Immature natural killer cell (primary cell): ENCODE measurements at places on chromosomes 12 and 14.

- H3K4me3 ChIP-seq: no peak overlapping the region
- no peak for DNase-seq
- H3K27me3 ChIP-seq: no peaks in the 10 kb centered on the region
- H3K27ac ChIP-seq: no peak overlapping the region
- H3K4me1 ChIP-seq: peaks cover 24% of the 10 kb centered on the region
Measured at GRCh38 chr12:50533203-50533584, 28.4 kb downstream of the DIP2B start.

DNA sequence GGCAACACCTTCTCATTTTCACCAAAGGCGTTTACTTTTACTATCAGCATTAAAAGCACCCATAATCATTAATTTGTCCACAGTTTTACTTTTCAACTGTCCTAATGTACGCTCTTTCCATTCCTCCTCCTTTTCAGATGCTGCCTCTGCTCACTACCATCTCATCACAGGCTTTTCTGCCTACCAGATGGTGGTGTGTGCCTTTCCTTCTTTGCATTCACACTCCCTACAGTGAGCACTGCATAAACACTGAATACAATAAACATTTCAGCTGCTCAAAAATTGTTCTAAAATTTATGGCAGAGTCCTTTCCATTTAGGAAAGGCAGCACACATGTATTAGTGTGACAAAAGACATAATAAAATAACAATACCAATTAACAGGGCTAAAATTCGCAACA lies 435.7 kb downstream of the GXYLT1 start:
- H3K36me3 ChIP-seq: no peaks in the 10 kb centered on the region
- H3K27me3 ChIP-seq: no peaks in the 10 kb centered on the region
- no peak for DNase-seq

DNA sequence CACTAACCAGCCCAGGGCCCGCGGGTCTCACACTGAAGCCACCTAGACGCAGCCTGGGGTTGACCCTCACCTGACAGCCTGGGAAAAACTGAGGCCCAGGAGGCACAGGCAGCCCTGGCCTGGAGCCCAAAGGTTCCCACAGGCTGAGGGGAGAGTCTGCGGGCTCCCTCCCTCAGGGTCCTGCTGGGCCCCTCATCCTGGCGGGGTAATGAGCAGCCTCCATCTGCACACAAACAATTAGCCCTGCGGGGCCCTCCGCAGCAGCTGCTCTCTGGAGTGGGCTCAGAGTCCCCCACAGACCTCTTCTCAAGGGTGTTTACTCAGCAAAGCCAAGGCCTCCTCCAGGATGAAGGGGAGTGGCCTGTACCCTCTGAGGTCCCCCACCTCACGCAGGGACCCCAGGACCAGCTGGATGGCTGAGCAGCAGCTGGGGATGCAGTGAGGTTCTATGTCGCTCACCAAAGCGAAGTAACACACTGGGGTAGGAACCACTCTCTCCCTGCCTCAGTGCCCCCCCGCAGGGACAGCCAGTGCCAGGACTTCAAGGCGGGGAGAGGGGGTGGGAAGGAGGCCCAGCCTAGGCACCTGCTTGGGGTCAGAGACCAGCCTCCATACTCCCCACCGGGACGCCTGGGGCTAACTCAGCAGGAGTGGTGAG lies 7.3 kb downstream of the AKT1 start:
- H3K4me1 ChIP-seq: peaks cover 35% of the 10 kb centered on the region
- no peak for DNase-seq
- H3K36me3 ChIP-seq: no peaks in the 10 kb centered on the region
- H3K27ac ChIP-seq: no peak overlapping the region
- peaks cover 4% of the 10 kb centered on the region for H3K27me3 ChIP-seq
- no peak overlapping the region for H3K4me3 ChIP-seq

DNA sequence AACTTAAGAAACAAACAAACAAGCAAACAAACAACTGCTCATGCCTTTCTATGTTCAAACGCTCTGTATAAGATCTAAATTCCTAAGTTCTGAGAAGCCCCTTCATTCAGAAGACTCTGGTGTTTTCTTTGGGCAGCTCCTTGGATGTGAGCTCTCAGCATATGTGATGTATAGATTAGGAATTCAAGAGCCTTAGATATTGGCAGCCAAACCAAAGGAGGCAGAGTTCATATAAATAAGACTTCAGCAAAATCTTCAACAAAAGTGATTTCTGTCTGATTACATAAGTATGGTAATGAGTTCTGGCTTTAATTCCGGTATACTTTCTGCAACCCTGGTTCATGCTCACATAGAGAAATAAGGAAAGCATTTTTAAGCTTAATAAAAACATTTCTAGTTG lies 145.6 kb downstream of the DYRK2 start:
- H3K4me3 ChIP-seq: no peak overlapping the region
- DNase-seq: no peak
- no peaks in the 10 kb centered on the region for H3K4me1 ChIP-seq
- no peaks in the 10 kb centered on the region for H3K36me3 ChIP-seq
- H3K27ac ChIP-seq: no peak overlapping the region

DNA sequence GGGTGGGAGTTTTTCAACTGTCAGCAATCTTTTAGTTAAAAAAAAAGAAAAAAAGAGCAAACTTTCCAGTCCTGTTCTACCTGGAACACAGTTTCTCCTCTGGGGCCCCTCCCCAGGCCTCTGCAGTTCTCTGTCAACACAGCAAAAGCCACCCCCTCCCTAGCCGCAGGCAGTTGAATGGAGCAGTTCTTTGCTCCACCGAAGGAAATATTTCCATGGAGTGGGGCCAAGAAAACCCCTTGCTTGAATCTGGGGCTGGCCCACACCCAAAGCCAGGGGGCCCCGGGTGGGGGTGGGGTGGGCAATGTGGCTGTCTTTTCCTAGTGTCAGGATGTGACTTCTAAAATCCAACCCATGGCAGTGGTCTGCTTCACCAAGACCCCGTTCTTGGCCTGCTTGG lies 5.0 kb upstream of the MEG3 start:
- peaks cover 14% of the 10 kb centered on the region for H3K27me3 ChIP-seq
- DNase-seq: no peak
- no peak overlapping the region for H3K27ac ChIP-seq
- no peak overlapping the region for H3K4me3 ChIP-seq
- H3K4me1 ChIP-seq: no peaks in the 10 kb centered on the region

- peak within 1 kb of the TSS; percentile 97 for H3K27ac ChIP-seq
- peak within 1 kb of the TSS; percentile 99 for H3K4me3 ChIP-seq
- peak; percentile 15 for DNase-seq
- no peaks in the 10 kb centered on the region for H3K36me3 ChIP-seq
- H3K27me3 ChIP-seq: no peaks in the 10 kb centered on the region
Measured at GRCh38 chr14:24232645-24233537, at the start of gene GMPR2. GMPR2 (plus strand) TSS chr14:24232929; CDS start chr14:24233254, 325 bp downstream.

GRCh38 chr12:28909291-28909690 lies 239.8 kb upstream of the FAR2 start:
- no peak overlapping the region for H3K27ac ChIP-seq
- no peaks in the 10 kb centered on the region for H3K4me1 ChIP-seq
- DNase-seq: no peak

DNA sequence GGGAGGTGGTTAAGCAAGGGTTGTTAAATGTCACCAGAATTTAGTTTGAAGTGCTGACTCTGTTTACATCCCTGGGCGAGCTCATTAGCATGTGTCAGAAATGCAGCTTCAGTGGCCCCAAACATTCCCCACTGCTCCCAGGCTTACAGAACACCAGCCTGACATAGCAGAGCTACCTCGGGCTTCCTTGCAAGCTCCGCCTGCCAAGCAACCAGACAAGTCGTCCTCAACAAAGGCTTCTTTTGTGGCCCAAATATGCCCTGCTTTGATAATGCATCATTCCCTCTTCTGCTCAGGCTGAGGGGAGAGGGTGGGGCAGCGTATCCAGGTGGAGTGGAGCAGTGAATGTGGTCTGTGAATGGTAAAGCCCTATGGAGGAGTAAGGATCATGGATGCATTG lies 28.0 kb downstream of the ERH start:
- peaks cover 5% of the 10 kb centered on the region for H3K36me3 ChIP-seq
- no peak for DNase-seq
- H3K27ac ChIP-seq: no peak overlapping the region
- no peaks in the 10 kb centered on the region for H3K4me1 ChIP-seq
- no peak overlapping the region for H3K4me3 ChIP-seq
- H3K27me3 ChIP-seq: no peaks in the 10 kb centered on the region

DNA sequence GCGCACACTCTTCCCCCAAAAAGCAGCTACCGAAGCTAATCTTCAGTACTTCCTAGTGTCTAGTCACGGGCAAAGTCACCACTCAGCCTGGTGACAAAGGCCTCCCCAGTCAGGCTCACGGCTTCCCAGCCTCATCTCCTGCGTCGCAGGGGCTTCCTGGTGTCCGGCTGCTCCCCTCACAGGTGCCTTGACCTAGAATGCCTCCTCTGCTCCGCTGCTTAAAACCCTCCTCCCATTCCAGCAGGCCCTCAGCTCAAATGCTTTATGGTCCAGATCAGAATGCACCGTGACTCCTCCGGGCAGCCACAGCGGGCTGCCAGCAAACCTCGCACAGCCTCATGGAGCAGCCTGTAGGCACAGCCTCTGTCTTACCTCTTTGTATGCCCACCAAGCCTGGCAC lies 53.1 kb downstream of the PRIMA1 start:
- no peak overlapping the region for H3K4me3 ChIP-seq
- H3K4me1 ChIP-seq: no peaks in the 10 kb centered on the region
- H3K36me3 ChIP-seq: no peaks in the 10 kb centered on the region
- H3K27me3 ChIP-seq: peaks cover 5% of the 10 kb centered on the region

- H3K4me3 ChIP-seq: peak overlapping the region; percentile 81
- H3K4me1 ChIP-seq: peaks cover 87% of the 10 kb centered on the region
- no peak for DNase-seq
- peak overlapping the region; percentile 95 for H3K27ac ChIP-seq
- peaks cover 36% of the 10 kb centered on the region for H3K27me3 ChIP-seq
Measured at GRCh38 chr12:64682572-64683277, 72.4 kb downstream of the RASSF3 start.

DNA sequence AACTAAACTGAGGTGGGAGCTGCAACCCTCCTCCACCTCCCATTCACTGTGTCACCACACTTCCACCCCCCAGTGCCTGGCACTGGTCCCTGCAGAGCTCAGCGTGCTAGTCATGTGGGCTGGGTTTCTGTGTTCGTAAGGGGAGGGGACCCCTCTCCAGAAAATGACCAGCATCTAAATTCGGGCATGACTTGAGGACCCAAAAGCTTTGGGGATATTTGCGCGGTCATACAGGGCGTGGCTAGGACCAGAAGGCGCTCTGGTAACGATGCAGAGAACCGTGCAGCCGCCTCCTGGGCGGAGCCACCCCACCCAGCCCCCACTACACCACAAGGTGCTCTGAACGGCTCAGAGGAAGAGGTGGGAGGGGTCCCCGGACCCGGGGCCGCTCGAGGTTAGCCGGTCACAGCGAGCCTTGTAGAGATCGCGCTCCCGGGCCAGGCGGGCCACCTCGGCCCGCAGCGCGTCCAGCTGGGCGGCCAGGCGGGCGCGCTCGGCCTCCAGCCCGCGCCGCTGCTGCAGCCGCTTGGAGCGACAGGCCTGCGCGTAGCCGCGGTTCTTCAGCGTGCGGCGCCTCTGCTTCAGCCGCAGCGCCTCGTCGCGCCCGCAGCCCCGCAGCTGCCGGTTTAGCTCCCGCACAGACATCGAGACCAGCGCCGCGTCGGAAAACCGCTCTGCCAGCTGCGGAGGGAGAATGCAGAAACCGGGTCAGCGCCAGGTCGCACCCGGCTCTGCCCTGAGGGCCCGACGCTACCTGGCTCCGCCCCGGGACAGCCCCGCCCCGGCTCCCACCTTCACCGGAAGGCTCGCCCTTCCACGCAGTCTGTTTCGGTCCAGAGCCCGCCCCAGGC lies 9.8 kb downstream of the CPNE6 start:
- peak overlapping the region; percentile 85 for H3K4me3 ChIP-seq
- no peaks in the 10 kb centered on the region for H3K27me3 ChIP-seq
- H3K4me1 ChIP-seq: peaks cover 13% of the 10 kb centered on the region

DNA sequence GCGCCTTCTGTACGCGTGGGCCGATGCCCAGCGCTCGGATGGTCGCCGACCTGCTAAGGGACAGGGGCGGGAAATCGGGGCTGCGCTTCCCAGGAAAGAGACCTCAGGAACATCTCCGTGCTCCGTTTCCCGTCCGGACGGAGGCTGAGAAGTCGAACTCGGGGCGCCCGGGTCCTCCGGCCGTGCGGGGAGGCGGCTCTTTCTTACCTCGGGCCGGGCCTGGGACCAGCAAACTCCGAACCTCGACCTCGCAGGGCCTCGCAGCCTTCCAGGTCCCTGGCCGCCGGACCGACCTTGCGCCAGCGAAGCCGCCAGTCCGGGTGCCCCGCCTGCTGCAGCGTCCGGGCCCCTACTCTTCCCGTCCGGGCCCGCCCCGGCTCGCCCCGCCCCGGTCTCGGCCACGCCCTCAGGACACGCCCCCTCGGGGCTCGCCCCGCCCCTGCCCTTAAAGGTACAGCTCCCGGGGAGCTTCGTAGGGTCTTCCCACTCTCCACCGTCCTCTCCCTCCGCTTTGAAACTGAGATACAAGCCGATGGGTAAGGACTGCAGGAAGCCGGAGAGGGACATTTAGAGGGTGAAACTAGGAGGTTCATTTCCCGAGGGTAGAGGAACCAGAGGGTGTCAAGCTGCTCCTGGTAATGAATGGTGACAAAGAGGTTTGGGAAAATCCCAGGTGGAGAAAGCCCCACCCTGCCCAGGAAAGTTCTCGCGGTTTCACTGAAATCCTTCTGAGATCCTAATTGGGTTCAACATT lies at the start of gene SLC8B1:
SLC8B1 (minus strand) TSS at position 324 of the 754 bp plus-strand sequence. CDS start 2,231 bp downstream, outside the sequence.
- H3K36me3 ChIP-seq: peaks cover 7% of the 10 kb centered on the region
- peaks cover 12% of the 10 kb centered on the region for H3K4me1 ChIP-seq
- peak within 1 kb of the TSS; percentile 59 for H3K27ac ChIP-seq
- H3K4me3 ChIP-seq: peak within 1 kb of the TSS; percentile 97

- no peaks in the 10 kb centered on the region for H3K36me3 ChIP-seq
- DNase-seq: no peak
- H3K27ac ChIP-seq: peak overlapping the region; percentile 9
- no peak overlapping the region for H3K4me3 ChIP-seq
Measured at GRCh38 chr12:91988086-91988923, 157.3 kb downstream of the BTG1 start.

DNA sequence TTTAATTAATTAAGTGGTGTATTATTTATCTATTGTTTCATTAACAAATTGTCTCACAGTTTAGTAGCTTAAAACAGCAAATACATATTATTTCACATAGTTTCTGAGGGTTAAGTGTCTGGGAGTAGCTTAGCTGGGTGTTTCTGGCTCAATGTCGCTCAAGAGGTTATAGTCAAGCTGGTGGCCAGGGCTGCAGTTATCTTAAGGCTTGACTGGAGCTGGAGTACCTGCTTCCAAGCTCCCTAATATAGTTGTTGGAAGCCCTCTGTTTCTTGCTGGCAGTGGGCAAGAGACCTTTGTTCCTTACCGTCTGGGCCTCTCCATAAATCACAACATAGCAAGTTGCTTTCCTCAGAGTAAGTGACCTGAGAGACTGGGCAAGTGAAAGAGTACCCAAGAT lies 66.6 kb downstream of the RAD51B start:
- no peak for DNase-seq
- no peak overlapping the region for H3K27ac ChIP-seq
- no peak overlapping the region for H3K4me3 ChIP-seq
- H3K27me3 ChIP-seq: no peaks in the 10 kb centered on the region

GRCh38 chr12:93970900-93971688 lies 177.3 kb upstream of the PLXNC1 start:
- H3K4me1 ChIP-seq: peaks cover 4% of the 10 kb centered on the region
- H3K36me3 ChIP-seq: no peaks in the 10 kb centered on the region
- H3K27me3 ChIP-seq: peaks cover 5% of the 10 kb centered on the region
- no peak for DNase-seq
